Midbrain (tissue), 1 donor: ENCODE measurements at places on chromosomes 3 and 15.

GRCh38 chr15:47944637-47945288 is 176.0 kb upstream of the SLC24A5 start:
- no peak for DNase-seq

GRCh38 chr15:32840507-32841245 is 122.9 kb downstream of the GREM1 start:
- no peak for DNase-seq

GRCh38 chr3:181712553-181713279 is 991 bp downstream of the SOX2 start:
- no peak for DNase-seq

DNA sequence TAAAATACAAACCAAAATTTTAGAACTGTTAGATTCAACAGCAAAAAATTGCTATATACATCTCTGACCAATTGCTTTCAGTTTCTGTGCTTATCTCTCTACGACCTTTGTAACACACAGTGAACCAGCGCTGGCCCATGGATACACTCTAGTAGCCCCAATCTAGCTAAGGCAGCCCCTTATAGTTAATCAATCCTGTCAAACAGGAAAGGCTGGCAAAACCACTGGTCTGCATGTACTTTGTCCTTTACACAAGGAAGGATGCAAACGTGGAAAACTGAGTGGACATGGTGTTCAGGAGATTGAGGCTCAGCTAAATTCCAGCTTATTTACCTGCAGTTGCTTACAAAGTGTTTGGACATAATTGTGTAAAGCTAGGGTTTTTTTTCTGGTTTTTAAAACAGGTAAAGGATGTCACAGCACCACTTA is 25.9 kb downstream of the ADGRG7 start:
- no peak for DNase-seq

DNA sequence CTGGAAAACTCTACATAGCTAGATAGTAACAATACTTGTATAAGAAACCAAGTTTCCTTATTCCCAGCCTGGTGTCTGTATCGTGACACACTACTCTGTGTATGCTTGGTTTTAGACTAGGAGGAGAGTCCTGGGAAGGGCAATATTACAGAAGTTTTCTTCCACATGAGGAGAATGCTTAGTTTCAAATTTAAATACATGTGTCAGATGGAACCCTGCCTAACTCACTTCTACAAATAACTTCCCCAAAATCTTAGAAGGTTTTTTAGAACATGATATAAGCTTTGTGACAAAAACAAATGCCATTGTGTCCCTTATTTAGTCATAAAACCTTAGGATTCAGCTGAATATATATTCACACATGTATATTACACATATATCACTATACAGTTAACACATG is 7.2 kb upstream of the IL20RB start:
- no peak for DNase-seq

GRCh38 chr3:141330718-141331376 is 37.5 kb upstream of the ZBTB38 start:
- DNase-seq = no peak

- DNase-seq = no peak
Observed at GRCh38 chr3:134985864-134986715, 191.0 kb downstream of the EPHB1 start.

DNA sequence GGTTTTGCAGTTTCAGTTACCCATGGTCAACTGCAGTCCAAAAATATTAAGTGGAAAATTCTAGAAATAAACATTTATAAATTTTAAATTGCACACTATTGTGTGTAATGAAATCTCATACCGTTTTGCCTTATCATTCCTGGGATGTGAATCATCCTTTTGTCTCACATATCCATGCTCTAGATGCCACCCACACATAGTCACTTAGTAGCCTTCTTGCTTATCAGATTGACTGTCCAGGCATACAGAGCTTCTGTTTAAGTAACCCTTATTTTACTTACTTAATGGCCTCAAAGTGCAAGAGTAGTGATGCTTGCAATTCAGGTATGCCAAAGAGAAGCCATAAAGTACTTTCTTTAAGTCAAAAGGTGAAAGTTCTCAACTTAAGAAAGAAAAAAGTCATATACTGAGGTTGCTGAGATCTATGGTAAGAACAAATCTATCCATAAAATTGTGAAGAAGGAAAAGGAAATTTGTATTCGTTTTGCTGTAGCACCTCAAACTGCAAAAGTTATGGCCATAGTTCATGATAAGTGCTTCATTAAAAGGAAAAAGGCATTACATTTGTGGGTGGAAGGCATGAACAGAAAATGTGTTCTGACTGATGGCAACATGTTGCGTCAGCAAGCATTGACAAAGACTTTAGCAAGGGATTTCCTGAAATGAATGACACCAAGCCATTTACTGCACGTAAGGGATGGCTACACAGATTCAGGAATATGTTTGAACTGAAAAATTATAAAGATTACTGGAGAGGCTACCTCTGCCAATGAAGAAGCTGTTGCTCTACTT is 43.8 kb downstream of the SPATA16 start:
- DNase-seq = no peak

DNA sequence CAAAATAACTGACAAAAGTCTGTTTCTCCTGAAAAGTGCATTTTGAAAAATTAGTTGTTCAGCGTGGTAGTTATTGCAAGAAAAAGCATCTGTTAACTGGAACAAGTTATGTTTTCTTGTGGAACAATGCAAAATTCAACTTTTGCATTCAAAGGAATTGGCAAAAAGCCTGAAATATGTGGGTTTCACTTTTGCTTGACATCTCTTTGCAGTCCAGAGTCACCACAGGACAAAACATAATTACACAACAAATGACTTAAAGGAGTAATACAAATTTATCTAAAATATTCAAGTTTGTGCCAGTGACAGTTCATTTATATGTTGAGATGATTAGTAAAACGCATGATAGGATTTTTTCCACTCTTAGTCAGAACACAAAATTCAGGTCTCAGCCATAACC is 96.3 kb upstream of the P2RY1 start:
- DNase-seq = no peak

DNA sequence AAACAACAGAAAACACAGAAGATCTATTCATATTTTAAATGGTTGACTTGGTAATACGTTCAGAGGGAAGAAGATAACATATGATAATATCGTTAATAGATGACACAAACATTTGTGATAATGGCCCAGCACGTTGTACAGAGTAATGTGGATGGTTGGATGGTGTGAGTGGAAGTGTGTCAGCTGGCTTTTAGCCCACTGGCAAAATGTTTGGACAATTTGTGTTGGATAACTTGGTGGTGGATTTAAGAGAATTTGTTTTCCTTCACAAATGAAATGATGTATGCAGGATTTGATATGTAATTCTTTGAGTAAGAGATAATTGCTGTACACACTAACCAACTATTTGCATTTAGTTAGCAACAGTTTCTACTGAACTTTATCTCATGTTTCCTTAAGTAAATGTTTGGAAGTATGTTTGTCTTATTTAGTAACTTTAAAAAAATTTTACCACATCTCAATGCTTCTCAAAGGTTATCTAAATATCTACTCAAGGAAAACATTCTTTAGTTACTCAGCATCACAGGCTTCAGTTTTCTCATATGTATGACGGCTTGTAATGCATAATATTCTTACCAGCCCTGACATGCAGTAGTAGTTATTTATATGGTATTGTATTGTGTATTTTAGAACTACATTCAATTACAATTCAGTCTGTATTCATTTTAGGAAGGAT is 328.5 kb upstream of the GOLIM4 start:
- no peak for DNase-seq

DNA sequence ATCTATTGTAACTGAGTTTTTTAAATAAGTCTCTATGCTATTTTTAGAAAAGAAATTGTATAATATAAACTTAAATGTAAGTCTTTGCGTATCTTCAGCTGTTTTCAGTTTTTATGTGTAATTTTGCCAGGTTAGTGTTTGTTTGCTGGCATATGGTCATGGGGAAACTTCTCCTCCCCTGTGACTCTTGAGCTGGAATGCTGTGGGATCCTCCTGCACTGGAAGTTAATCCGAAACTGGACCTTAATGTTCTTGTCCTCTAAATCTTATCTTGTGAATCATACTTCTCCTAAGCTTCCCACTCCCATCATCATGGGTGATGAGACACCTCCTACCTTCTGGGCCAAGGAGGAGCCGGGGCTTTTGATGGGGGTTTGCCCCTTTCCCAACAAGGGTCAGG is 52.4 kb upstream of the CHST2 start:
- DNase-seq = no peak

- DNase-seq = no peak
Observed at GRCh38 chr15:71397377-71397776, 282.1 kb downstream of the THSD4 start.

GRCh38 chr3:146128939-146129338 is 32.0 kb downstream of the PLOD2 start:
- DNase-seq = no peak

DNA sequence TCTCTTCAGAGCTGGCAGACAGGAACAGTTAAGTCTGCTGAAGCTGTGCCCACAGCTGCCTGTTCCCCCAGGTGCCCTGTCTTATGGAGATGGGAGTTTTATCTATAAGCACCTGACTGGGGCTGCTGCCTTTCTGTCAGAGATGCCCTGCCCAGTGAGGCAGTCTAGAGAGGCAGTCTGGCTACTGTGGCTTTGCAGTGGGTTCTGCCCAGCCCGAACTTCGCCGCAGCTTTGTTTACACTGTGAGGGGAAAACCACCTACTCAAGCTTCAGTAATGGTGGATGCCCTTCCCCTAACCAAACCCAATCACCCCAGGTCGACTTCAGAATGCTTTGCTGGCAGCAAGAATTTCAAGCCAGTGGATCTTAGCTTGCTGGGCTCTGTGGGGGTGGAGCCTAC is 91.2 kb downstream of the SLC25A26 start:
- DNase-seq = no peak

- DNase-seq = no peak
Observed at GRCh38 chr3:8509961-8510360, 8.3 kb downstream of the LMCD1 start.

DNA sequence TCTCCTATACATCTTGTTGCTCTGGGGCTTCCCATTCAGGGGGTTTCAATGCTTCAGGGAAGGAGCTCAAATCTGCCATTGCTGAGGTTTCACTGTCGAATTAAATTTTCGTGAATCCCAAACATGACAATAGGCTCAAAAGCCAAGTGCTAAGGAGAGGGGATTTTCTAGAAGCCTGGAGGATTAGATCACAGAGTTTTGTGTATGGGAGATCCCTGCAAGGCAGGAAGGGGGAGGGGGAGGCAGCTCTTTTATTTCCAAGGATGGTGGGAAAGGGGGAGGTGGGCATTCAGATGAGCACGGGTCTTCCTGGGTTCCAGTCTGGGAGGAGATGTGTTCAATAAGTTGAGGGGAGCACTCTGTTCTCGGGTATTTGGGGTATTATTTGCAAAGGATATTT is 69.9 kb upstream of the DLG1 start:
- DNase-seq = no peak

DNA sequence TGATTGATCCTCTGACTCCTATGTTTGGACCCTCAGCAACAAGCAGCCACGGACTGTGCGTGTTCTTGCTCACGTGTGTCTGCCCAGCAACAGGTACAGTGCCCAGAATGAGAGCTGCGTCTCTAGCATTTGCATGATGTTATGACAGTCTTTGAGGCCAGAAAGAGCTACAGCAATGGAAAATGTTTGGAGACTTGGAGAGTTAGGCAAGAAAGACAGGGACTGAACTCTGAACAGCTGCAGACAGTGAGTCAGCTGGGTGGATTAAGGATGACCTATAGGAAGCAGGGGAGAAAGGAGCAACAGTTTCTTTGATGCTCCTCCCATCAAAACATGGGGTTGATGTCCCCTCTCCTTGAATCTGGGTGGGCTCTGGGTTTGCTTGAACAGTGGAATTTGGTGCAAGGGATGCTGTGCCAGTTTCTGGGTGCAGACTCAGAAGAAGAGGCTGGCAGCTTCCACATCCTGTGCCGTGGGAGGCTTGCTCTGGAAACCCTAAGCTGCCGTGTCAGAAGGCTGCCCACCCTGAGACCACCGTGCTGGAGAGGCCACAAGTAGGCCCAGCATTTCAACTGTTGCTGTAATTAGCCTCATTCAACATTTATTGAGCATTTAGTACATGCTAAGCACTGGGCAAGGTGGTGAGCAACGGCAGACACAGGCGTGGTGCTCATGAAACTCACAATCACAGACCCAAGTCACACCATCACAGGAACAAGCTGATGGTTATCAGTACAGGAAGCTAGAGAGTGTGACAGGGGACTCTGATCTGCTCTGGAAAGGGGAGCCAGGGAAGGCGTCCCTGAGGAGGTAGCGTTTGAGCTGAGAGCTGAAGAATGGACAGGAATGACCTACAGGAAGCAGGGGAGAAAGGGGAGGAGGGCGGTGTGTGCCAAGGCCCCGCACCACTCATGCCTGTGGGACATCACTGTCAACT is 21.7 kb downstream of the CCR9 start:
- DNase-seq = no peak

DNA sequence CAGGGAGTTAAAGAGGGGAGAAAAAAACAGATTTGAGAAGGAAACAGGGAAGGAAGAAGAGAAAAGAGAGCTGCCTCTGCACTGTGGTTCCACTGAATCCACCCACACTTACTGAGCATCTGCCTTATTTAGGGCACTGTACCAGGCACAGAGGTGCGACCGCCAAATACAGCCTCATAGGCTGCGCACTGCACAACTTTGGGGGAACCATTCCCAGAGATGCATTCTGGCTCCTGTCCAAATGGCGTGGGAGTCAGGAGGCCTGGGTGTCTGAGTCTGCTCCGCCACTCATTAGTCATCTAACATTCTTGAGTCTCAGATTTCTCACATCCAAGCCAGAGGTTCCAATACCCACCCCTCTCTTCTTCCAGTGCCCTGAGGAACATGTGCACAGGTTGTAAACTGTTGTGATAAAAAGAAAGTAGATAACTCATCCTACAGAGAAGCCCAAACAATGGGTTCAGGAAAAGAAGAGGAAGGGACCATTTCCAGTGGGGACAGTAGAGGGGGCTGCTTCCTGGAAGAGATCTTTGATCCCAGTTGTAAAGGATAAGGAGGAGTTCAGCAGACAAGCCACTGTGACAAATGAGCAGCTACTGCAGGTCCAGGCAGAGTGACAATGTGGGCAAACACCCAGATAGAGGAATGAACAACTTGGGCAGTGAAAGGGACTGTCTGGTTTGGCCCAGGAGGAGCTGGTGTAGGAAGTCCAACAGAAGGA is 254.6 kb downstream of the UACA start:
- DNase-seq = no peak

DNA sequence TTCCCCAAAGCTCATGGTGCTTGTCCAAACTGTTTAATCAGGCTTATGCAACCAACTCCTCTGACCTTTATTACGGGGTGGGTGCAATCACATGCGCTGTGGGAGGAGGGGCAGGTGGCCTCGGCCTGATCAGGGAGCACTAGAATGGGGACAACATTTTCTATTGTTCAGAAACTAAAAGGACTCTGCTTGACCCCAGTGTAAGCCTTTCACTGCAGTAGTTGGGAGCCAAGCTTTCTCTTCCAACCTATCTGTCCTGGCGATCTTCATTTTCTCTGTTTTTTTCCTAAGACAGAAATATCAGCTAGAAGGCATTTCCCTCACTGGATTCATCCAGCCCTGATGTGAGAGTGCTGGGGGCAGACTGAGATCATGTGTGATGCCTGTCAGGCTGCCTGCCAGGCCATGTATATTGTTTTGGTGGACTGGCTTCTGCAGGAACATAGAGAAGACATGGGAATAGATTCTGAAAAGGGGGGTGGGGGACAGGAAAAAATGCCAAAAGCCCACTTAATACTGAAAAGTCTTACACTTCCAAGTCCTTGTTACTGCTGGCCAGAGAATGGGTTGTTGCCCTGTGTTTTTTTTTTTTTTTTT is 627.0 kb upstream of the TBL1XR1 start:
- peak; percentile 15 for DNase-seq
